Neural progenitor cell (in vitro differentiated cells): ENCODE measurements at places on chromosomes 6 and 20. TPM values are rescaled to one million over a fixed set of nuclear protein-coding genes. Genes with fewer than 3 reads are reported as not detected.

DNA sequence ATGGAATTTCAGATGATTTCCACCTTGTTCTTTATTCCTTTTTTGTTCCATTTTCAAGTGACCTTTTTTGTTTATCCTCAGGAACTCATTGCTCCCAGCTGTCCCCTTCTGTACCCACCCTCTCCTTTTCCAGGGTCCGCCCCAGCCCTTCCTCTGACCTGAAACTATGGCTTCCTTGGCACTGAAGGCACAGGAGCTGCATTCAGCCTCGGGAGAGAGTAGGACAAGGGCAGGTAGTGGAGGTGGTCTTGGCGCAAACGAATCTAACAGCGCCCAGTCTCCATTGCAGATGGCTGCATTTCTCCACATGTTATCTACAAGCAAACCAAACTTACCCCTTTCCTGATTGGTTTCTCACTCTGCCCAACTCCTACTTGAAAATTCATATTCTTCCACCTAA lies 8.8 kb upstream of the ULBP2 start:
- DNase-seq = no peak

DNA sequence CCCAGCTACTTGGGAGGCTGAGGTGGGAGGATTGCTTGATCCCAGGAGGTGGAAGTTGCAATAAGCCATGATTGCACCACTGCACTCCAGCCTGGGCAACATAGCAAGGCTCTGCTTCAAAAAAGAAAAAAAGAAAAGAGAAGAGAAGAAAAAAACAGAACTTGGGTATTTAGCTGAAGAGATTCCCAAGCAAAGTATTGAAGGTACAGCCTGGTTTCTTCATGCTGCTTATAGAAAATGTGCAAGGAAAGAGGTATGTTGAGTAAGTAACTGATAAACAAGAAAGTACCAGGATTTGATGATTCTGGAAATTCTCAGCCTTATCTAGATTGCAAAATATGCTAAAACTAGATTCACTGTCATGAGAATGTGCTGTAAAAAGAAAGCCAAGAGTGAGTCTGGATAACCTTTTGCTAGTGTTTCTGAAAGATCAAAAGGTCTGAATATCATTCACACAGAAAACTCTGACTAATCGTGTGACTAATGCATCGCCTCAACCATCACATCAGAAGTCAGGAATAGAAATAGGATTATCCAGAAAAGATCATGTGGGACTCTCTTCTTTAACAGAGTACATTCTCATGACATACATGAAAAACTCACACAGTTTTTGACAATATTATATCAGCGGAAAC lies 32.4 kb upstream of the NOP56 start:
- no peak for DNase-seq

GRCh38 chr20:49671433-49671832 lies 42.2 kb downstream of the B4GALT5 start:
- no peak for DNase-seq

DNA sequence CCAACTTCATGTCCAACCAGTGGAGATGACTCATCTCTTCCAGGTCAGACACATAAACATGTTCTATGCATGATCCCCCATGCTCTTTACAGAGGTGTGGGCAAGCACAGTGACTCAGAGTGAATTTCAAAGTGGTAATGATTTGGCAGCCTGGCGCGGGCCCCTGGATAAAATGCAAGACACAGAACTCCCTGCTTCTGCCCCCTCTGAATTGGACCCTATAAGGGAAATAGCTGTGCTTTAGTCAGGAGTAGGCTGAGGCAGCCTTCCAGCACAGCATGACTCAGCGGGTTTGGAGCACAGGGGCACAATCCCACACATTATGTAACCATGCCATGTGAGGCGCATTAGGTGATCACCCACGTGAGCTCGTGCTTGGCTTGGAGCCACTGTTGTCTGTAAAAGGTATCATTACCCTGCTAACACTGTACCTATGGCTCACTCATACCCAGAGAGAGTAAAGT lies 127.4 kb downstream of the C6orf118 start:
- DNase-seq = no peak

DNA sequence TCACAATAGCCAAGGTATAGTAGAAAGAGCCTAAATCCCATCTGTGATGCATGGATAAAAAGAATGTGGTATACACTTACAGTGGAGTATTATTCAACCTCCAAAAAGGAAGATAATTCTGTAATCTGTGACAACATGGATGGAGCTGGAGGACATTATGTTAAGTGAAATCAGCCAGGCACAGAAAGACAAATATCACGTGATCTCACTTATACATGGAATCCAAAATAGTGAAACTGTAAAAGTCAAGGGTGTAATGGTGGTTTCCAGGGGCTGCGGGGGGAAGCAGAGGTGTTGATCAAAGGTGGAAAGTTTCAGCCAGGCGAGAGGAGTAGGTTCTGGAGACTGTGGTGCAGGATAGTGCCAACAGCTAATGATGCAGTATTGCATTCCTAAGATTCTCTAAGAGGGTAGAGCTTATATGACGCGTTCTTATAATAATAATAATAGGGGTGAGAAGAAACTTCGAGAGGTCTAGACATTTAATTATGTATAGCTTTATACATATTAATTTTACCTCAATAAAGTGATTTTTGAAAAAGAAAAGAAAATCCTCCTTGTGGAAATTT lies 246.1 kb downstream of the FOXA2 start:
- DNase-seq = no peak

GRCh38 chr6:12605888-12606345 lies 110.7 kb upstream of the PHACTR1 start:
- peak; percentile 85 for DNase-seq

GRCh38 chr6:3393836-3394202 lies 63.0 kb downstream of the SLC22A23 start:
- no peak for DNase-seq

The DPPA5 gene
- total RNA-seq = not detected in 2 replicates
